ENCODE measurements at places on chromosomes 1 and 21. TPM values are rescaled to one million over a fixed set of nuclear protein-coding genes. Genes with fewer than 3 reads are reported as not detected.

Gene KRTAP10-7
- total RNA-seq: not detected

Gene FCAMR
- total RNA-seq: not detected

Gene VASH2
- not detected for total RNA-seq

Gene TNNI3K
- 0.90 TPM for total RNA-seq

Gene MFAP2
- total RNA-seq: not detected

Gene TRAF3IP3
- total RNA-seq: 1.6 TPM

Gene SLAMF9
- not detected for total RNA-seq

Gene SH2D2A
- total RNA-seq: not detected

Gene SUSD4
- not detected for total RNA-seq

All from Karpas-422 (cell line).